ENCODE measurements at places on chromosomes 12 and 14. TPM values are rescaled to one million over a fixed set of nuclear protein-coding genes. Genes with fewer than 3 reads are reported as not detected.

BDKRB1 gene
- total RNA-seq: not detected

- no peak for DNase-seq
Measured at GRCh38 chr12:57152639-57153038, 5.2 kb upstream of the LRP1-AS start.

DNA sequence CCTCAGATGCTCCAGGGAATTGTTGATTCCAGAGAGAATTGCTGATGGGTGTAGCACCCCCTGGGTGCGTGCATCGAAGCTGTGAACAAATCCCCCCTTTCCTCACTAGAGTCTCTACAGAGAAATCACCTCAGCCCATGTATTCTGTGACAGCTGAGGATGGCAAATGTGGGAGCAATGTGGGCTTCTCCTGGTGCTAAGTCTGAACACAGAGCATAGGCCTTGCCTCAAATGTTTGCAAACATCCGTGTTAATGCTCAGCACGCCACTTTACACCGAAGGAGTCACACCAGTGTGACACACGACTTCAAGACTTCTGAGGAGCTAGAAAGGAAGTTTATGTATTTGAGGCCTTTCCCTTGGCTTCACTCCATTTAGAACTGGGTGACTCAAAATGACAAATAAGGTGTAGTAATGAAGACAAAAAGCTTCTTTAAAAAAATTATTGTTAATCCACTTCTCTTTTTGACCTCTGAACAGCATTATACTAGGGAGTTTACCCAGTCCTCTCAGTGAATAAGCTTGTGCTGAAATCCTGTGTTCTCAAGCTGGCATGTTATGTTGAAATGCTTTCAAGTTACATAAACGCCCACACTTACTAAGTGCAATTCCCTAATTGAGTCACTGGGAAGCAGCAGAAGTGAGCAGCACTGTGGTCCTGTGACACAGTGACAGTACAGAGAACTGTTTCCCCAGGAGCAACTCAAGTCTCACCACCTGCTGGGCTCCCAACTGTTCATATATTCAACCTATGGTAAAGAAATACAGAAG, 92.9 kb downstream of the FAR2 start:
- no peak for DNase-seq

GALNT6 gene
- total RNA-seq: 10.2 TPM

DNA sequence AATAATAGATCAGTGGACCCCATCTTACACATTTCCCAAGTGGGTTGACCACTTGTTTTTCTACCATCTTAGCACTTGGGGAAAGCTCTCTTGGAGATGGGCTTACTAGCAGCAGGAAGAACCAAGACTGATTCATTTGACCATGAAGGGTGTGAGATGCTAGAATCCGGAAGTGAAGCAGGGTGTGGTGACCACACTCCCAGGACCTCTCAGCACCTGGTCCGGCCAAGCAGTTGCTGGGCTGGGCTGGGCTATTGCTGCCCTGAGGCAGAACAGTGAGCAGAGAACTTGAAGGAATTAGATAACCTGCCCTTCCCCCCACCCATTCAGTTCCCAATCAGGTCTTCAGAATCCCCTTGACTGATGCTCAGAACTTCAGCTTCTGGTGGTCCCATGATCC, 24.4 kb downstream of the ADCY6 start:
- no peak for DNase-seq

- no peak for DNase-seq
Measured at GRCh38 chr12:107129315-107129930, 36.1 kb upstream of the CRY1 start.

SERPINA1 gene
- 4.7 TPM for total RNA-seq

CCDC197 gene
- total RNA-seq: not detected

FAM186B gene
- total RNA-seq: 0.74 TPM

- DNase-seq: no peak
Measured at GRCh38 chr14:51224551-51224950, 15.5 kb upstream of the TMX1 start.

GLI1 gene
- total RNA-seq: 0.31 TPM

GRCh38 chr14:77407158-77407557, 16.2 kb downstream of the NOXRED1 start:
- no peak for DNase-seq

MIPOL1 gene
- total RNA-seq: 0.30 TPM

CACNB3 gene
- total RNA-seq: 5.7 TPM

- no peak for DNase-seq
Measured at GRCh38 chr12:785706-786105, 33.3 kb downstream of the WNK1 start.

- no peak for DNase-seq
Measured at GRCh38 chr12:125186471-125187147, 121.4 kb downstream of the AACS start.

ANO2 gene
- not detected for total RNA-seq

PLEKHD1 gene
- total RNA-seq: 0.47 TPM

- no peak for DNase-seq
Measured at GRCh38 chr14:90536092-90536491, 139.3 kb downstream of the CALM1 start.

GRCh38 chr12:541676-542324, 82.1 kb downstream of the B4GALNT3 start:
- no peak for DNase-seq

GRCh38 chr12:91098941-91099340, 12.4 kb downstream of the LUM start:
- DNase-seq: no peak

DNA sequence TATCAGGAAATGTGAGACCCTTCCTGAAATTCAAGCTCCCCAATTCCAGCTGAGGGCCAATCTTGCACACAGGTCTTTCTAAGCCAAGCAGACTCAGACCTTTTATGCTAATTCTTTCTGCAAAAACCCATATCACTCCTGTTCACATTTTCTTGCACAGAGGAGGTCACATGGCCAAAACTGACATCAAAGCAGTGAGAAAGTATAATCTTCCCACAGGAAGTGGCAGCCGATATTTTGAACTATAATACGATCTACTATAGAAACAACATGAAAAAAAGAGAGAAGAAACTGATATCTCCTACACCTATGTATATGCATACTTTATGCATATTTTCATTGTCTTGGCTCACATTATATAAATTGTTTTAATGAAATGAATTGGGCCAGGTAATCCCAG, 132.9 kb upstream of the SSTR1 start:
- no peak for DNase-seq

GRCh38 chr12:67355428-67356379, 86.5 kb downstream of the CAND1 start:
- DNase-seq: no peak

FGD6 gene
- 1.5 TPM for total RNA-seq

FAR2 gene
- 0.53 TPM for total RNA-seq

SALL2 gene
- total RNA-seq: 2.8 TPM

KLHL33 gene
- total RNA-seq: 0.31 TPM

C12orf50 gene
- total RNA-seq: 0.17 TPM
